Endothelial cell of umbilical vein (primary cell): ENCODE measurements at places on chromosomes 3 and 15. TPM values are rescaled to one million over a fixed set of nuclear protein-coding genes. Genes with fewer than 3 reads are reported as not detected.

GRCh38 chr15:37104424-37104981 lies 4.2 kb upstream of the MEIS2 start:
- DNase-seq = no peak

DNA sequence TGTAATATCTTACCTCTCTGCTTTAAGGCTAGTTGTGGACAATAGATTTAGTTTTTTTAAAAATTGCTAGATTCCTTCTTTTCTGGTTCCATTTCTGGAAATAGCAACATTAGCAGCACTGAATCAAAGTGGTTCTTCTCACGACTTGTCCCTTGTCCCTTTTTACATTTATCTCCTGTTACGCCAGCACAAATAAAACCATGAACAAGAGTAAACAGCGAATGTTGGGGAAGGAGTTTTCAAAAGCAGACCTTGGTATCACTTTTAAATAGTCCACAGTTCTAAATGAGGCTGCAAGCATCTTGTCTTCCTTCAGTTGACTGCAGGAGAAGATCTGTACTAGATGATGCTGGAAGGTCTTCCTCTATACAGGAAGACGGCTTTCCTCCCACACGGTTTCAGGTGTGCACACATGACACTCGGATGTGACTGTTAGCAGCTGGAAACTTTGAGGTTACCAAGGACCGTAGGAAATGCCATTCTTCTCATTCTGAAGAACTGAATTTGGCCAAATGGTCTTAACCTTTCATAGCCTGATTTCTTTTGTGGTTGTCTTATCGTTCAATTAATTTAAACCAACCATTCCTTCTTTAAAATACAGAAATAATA lies 251.0 kb upstream of the ICE2 start:
- no peak for DNase-seq

DNA sequence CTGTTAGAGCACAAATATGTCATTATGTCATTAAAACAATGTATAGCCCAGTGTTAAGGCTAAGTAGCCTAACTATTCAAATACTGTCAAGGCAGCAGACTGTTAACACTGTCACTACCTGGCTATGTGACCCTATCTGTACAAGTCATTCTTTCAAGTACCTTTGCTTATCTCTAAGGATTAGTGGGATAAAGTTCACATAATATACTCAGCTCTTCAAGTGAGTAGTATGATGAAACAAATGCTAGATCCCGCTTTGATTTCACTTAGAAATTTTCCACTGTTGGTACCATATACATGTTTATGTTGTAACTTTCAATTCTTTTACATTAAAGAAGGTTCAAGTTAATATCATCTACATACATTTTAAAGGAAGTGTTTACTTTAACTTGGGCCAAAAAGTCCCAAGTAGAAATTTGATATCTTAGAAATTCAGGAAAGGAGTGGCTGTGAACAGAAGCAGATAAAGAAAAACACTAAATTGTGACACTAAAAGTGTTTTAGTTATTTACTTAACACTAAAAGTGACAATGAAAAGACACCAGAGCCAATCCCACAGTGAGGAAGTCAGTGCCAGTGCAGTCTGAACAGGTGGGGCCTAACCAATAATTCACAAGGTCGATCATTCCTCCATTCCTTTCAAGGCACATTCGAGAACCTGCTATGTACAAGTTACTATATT lies 4.8 kb upstream of the RFX7 start:
- peak; percentile 8 for DNase-seq

GRCh38 chr3:119918992-119919933 lies 137.4 kb downstream of the NR1I2 start:
- DNase-seq = no peak

Gene CCDC191
- polyA plus RNA-seq = 1.4 and 1.7 TPM in 2 replicates

Gene KAT2B
- polyA plus RNA-seq = 1.9 and 2.6 TPM in 2 replicates

Gene SERPINI2
- not detected in 2 replicates for polyA plus RNA-seq
